MG63 (cell line): ENCODE measurements at places on chromosomes 16 and 17.
A peak's percentile ranks its signal among the peaks of the same experiment; 100 is the strongest.

DNA sequence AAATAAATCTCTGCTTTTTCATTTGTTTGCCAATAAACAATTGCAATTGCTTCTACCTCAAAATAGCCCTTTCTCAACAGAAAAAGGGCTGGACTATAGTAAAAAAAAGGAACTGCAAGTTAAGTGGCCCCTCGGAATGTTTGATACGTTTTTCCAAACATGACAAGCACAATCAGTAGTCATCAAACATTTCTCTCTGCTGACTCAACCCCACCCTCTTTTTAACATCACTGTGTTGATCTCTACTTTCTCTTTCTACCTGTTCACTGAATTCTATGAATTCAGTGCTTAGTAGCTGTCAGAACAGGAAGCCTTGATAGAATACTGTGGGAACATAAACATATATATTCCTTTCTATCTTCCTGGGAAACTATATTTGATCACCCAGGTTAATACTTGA, 116.5 kb upstream of the AXIN2 start:
- no peak for DNase-seq

DNA sequence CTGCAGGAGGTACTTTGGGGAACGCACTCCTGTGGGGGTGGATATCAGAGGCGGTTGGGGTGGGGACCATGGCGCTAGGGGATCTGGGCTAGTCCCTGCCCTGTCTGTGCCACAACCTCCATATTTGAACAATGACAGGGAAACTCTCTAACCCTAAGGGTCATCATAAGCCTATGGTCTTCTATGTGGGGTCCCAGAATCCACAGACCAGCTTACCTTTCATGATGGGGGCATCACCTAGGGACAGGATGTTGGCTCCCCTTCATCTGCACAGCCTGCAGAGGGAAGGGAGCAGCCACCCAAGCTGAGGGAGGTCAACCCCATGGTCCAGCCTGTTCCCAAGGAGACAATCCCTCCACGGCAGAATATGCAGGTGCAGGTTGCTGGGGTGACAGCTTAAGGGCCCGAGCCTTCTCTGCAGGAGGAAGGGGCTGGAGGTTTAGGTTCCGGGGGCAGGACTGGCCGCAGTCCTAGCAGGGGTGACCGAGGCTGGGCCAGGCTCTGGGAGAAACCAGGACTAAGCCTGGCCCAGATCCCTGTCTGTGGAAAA, 1.7 kb downstream of the ORAI3 start:
- no peak for DNase-seq

GRCh38 chr17:8700546-8700945, 44.1 kb downstream of the CCDC42 start:
- no peak for DNase-seq

- peak; percentile 42 for DNase-seq
Observed at GRCh38 chr17:76868669-76869495, 678 bp downstream of the MGAT5B start.

DNA sequence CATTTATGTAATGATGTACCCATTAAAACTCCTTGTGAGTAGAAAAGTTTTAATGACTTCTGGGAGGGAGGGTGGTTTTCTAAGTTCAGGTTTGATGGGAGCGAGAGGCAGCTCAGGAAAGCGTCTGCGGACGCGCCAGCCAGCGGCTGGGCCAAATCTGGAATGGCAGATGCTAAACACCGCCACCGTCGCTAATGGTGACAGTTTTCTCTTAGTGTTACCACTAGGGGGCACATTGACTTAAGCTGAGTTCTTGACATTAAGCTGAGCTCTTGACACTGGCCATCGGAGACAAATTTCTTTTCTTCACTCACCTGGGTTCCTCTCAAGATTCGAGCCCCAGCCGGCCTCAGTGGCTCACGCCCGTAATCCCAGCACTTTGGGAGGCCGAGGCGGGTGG, 6.7 kb downstream of the TRPV1 start:
- no peak for DNase-seq

GRCh38 chr16:50956637-50957036, 194.4 kb downstream of the SALL1 start:
- DNase-seq: no peak

- no peak for DNase-seq
Observed at GRCh38 chr17:73071066-73071999, 21.2 kb downstream of the SLC39A11 start.

DNA sequence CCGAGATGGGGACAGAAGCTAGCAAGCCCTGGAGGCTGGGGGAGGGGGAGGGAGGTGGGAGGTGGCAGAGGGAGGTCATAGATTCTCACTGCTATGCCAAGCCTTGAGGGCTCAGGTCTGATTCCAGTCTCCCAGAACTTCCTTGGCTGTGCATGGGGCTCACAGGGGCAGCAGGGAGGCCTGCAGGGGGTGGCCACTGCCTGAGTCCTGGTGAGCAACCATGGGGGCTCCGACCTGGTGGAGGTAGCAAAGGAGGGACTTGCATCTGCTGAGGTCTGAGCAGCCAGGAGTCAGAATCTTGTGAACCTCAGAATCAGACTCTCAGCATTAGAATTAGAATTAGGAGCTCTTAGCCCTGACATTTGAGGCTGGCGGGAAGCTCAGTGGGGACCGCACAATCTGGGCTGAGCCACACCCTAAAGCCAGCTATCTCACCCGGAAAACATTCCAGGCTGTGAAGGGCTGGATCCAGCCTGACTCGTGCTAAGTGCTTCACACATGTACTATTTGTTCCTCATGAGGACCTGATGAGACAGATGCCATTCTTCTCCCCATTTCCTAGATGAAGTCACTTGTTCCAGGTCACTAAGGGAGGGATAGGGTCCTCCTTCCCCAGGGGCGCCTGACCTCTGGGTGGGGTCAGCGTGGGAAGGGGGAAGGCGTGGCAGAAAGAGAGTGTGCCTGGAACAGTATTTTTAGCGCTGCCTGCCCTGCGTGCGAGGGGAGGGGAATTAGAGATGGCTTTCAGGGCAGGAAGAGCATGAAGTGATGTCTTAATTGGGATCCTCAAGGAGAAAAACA, 17.3 kb upstream of the KCNJ12 start:
- DNase-seq: peak; percentile 23

- no peak for DNase-seq
Observed at GRCh38 chr17:27242951-27243350, 51.0 kb upstream of the WSB1 start.

- peak; percentile 88 for DNase-seq
Observed at GRCh38 chr17:43021741-43022512, at the start of gene VAT1. Gene VAT1 (minus strand): TSS chr17:43022385. CDS start chr17:43022322, 63 bp downstream.

- DNase-seq: no peak
Observed at GRCh38 chr16:69618307-69618706, 52.5 kb downstream of the NFAT5 start.

DNA sequence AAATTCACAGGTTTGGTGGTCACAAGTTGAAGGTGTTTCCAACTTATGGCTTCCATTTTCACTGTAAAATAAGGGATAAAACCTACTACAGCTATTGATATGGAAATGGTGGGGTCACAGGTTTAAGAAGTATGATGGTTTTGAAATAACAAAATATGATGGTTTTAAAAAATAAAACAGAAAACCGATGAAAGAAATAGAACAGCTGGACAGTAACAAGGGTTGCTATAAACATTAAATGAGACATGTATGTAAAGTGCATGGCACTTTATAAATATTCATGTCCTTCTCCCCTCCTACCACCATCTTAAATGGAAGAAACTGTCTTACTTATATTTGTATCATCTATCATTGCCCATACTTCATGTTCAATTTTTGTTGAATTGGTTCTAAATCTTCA, 31.3 kb downstream of the ASPA start:
- no peak for DNase-seq

GRCh38 chr17:40538019-40538935, 27.0 kb downstream of the CCR7 start:
- DNase-seq: peak; percentile 57

GRCh38 chr16:72112452-72112792, 18.8 kb downstream of the DHX38 start:
- DNase-seq: no peak

DNA sequence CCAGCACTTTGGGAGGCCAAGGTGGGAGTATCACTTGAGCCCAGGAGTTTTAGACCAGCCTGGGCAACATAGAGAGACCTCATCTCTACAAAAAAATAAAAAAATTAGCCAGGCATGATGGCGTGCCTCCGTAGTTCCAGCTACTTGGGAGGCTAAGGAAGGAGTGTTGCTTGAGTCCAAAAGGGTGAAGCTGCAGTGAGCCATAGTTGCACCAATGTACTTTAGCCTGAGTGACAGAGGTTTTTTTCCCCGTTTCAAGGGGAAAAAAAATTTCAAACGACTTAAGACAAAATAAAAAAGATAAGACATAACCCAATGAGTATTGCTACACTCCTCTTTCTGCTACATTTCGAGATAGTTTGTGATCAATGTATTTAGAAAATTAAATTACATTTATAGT, 6.8 kb downstream of the DHX8 start:
- no peak for DNase-seq

DNA sequence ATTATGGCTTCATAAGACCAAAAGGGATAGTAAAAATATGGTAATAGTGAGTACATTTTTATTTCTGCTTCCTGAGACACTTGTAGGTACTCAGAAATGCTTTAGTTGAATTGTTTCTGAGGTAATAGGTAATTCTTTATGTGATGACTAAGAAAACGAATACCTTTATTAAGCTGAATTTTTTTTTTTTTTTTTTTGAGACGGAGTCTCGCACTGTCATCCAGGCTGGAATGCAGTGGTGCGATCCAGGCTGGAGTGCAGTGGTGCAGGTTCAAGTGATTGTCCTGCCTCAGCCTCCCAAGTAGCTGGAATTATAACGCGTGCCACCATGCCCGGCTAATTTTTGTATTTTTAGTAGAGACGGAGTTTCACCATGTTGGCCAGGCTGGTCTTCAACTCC, 1.9 kb downstream of the RAD51C start:
- no peak for DNase-seq

GRCh38 chr17:57242148-57242547, 14.2 kb upstream of the MSI2 start:
- DNase-seq: no peak

GRCh38 chr17:72363089-72363610, 242.3 kb downstream of the SOX9 start:
- no peak for DNase-seq

DNA sequence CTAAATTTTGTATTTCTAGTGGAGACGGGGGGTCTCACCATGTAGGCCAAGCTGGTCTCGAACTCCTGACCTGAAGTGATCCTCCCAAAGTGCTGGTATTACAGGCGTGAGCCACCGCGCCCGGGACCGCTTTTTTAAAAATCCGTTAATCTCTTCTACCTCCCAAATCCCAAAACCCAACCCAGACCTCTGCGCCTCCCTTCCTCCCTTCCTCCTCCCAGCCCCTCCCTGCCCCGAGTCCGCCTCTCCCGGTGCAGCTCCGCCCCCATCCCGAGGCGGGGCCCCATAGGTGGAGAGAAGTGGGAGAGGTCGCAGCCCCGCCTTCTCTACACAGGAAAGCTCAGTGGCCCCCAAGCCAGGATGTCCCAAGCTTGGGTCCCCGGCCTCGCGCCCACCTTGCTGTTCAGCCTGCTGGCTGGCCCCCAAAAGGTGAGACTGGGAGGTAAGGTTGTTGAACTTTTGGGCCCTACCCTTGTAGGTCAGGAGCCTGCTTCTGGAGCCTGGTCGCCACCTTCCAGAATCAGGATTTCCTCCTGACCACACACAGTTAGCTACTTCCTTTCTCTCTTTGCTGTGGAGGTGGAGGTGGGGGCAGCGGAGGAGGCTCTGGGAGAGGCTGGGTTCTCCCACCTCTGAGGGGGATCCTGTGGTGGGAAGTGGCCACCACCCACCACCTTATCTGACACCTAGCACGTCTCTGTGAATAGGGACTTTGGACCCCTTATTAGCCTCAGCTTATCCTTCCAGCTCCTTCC, at the start of gene TMEM92:
TMEM92 (plus strand) TSS at position 325 of the 755 bp plus-strand sequence; CDS start at position 361, 36 bp downstream.
- DNase-seq: peak; percentile 60

GRCh38 chr17:73058022-73058421, 34.5 kb downstream of the SLC39A11 start:
- no peak for DNase-seq

- DNase-seq: peak; percentile 97
Observed at GRCh38 chr16:19284207-19284606, 1.3 kb upstream of the CLEC19A start.

DNA sequence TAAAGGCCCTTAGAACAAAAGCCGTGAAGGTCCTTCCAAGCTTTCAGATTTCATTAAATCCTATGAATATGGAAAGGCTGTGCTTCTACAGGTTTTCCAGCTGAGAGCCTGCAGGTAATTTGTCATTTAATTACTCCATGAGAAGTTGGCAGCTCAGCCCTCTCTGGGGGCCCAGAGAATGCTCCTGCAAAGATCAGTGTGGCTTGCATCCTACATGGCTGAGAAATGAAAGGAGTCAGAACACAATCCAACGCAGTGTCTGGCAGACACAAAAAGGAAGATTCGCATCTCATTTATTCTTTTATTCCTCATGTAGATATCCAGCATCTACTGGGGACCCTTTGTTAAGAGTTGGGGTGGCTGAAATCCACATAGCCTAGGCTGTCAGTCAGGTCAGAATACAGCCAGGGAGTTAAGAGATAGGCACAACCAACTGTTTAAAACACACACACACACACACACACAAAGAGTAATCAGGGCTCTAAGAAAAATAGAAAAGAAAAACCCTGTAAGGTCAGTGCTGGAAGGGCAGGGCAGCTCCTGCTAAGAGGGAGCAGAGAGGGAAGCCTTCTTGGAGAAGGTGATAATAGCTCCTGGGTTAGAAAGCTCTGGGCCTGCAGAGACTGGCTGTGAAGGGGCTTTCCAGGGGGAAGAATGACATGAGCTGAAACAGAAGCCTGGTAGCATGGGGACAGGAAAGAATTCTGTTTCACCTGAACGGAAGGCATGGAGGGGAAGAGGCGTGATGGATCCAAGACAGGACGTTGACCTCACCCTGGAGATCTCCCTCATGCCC, 46.9 kb upstream of the WSCD1 start:
- DNase-seq: no peak

DNA sequence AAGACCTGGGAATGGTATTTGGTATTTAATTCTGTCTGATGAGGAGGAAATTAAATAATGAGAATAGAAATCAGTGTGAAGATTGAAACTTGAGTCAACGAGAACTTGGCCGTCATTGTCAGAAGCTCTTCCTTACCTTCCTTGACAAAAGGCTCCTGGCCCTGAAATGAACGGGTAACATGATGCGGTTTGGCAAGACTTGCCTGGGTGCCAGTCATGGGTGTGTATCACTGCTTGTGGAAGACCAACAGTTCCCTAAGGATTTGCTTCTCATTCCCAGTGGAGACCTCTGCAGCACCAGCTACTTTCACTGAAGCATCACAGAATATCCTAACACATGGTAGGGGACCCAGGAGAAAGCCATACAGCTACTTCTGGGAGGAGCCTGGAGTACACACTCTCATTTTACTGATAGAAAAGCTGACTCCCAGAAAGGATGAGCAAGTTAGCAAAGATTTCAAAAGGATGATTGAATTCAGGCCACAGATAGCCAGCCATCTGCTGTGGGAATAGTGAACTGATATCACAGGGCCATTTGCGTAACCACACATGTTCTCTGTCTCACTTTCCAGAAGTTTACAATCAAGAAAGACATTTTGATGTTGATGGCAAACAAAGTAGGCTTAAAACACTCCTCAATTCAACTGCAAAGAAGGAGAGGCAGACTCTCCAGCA, 258.1 kb upstream of the SALL1 start:
- DNase-seq: peak; percentile 56
